ENCODE measurements at places on chromosomes 1 and 21.

DNA sequence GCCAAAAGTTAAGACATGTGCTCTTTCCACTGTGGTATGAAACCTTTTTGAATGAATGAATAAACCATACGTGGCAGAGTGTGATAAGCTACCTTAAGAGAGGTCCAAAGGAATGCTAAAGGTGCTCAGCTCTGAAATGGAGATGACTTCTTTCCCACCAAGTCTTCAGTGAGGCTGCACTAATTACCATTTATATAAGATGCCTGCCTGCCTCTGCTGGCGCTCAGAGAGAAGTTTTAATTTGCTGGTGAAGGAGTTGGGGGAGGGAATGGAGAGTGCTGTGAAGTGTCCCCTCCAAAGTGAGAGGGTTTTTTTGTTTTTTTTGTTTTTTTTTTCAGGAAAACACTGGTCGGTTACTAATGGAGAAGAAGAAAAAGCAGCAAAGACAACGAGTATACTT, 559.0 kb downstream of the OMA1 start:
- DNase-seq: no peak

DNA sequence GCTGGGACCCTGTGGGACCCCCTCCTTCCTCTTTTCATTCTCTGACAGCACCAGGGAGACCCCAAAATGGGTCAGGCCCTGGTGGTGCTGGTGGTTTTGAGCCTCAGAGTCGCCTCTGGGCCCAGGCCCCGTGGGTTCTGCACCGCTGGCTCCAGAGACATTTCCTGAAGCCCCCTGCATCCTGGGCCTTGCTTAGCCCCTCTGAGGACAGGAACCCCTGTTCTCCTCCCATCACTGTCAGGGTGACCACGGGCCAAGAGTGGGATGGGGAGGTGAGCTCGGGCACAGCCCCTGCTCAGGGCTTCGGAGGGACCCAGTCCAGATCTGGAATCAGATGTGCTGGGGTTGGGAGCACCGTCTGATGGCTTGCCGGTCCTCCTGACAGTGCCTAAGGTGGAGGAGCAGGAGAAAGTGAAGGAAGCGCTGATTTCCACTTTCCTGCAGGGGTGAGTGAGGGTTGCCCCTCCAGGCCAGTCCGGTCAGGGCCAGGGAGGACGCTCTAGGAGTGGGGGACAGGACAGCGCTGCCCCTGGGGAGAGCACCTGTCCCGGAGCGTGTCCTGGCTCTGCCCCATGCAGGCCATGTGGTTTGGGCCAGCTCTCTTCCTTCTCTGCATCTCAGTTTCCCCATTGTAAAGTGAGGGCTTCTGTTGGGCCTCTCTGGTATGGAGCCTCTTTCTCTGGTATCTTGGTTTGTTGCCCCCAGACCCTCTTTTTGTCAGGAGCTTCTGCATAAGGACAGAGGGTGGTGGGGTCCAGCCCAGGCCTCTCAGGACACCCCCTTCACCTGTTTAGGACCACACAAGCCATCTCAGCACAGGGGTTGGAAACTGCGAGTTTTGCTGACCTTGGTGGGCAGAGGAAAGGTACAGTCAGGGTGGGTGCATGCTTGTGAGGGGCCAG, 71.0 kb downstream of the TRIM11 start:
- no peak for DNase-seq

DNA sequence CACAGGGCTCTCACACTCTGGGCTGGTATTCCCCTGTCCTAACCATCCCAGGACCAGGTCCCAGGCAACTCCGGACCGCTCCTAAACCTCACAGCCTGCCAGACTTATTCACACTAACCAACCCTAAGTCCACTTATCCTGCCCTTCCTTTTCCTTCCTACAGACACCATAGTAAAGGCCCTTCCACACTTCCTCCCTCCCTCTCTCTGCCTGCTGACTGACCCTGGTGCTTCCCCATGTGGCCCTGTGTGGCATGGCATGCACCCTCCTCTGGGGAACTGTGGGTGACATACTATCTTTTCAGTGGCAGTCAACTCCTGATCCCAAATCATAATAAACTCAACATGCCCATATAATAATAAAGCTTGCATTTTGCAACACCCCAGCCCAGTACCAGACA, 155.1 kb upstream of the DNAH14 start:
- no peak for DNase-seq

DNA sequence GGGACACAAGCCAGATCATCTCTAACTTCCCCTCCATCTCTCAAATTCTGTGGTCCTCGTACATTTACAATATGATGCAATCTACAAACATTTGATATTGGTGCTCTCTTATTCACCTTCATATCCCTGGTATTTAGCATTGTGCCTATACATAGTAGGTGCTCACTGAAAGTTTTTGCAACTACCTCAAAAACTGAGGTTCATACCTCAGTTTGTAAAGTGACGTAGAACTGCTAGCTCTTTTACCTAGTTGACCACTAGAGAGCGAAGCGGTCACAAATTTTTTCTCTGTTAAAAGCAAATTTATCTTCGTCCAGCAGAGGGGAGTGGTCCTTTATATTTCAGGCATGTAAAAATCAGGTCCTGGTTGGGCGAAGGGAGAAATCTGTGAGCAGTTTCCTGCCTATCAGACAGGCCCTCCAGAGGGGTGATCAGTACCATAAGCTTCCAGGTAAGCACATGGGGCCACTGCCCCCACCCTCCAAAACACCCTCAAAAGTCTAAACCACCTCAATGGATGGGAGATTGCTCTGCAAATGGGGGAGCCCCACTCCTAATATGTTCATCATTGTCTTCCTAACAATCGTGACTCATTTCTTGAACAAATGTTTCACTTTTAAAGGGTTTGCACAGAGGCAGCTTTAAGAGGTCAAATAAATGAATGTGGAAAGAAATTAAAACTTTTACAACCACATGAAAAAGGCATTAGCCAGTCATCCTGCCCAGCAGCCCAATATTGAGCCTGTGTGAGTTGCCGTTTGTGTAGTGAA, 10.6 kb upstream of the HLCS start:
- DNase-seq: peak; percentile 51

GRCh38 chr1:1550591-1551432, 10.4 kb upstream of the TMEM240 start:
- no peak for DNase-seq

DNA sequence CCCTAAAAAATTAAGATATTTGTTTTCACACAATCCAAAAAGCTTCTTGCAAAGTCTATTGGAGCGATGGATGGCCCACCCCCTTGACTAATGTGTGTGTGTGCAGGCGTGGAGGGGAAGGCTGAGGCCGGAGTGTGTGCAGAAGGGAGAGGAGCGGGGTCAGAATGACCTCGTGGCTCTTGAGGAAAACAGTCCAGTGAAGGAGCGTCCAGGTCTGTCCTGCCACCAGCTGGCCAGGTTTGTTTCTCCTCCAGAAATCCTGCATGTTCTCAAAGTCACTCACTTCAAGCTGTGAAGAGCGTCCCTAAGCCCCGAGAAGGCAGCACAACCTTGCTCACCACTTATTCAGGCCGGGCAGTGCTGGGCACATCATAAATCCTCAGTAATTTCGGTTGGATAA, 69.5 kb upstream of the SSX2IP start:
- DNase-seq: no peak

DNA sequence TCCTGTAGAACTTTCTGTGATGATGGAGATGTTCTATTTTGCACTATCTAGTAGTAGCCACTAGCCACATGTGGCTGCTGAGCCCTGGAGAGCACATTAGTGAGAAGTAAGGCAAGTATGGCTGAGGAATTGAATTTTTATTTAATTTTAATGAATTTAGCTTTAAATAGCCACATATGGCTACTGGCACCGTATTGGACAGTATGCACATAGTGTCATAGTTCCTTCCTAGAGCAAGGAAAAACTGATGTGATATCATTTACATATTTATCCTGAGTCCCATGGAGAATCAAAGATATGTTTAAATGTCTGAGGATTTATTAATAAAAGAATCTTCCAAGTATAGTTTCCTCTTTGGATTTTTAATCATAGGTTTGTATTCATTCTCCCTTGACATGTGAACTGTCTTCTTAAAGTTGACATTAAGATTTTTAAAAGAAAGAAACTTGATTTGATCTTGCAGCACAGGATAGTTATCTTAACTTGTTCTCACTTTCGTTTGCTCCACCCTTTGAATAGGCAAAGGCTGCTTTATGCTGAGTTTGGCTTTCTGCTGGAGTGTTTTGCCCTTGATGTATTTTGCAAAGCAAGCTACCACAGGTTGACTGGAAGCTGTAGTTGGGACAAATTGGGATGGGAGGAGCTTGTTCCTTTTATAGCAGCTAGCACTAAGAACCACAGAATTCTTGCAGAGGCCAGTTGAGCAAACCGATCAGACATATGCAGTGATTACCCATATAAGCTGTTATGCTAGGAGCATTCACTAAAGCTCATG, 129.7 kb downstream of the VPS13D start:
- no peak for DNase-seq

DNA sequence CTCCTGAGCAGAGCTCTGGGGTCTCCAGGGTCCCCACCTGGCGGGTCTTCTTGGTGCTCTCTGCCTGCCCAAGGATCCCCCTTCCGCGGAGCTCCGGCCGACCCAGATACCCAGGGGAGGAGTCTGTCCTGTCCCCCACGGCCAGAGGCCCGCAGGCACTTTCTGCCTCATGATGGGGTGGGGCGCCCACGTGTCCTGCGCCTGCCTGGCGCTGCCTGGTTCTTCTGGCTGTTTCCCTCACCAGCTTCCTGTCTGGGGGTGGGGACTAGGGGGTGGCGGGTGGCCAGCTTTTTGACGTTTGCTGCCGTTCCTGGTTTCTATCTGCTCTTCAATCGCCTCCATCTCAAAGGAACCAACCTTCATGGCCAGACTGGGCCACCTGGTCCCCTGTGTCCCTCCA, 313.3 kb upstream of the VAMP3 start:
- no peak for DNase-seq

DNA sequence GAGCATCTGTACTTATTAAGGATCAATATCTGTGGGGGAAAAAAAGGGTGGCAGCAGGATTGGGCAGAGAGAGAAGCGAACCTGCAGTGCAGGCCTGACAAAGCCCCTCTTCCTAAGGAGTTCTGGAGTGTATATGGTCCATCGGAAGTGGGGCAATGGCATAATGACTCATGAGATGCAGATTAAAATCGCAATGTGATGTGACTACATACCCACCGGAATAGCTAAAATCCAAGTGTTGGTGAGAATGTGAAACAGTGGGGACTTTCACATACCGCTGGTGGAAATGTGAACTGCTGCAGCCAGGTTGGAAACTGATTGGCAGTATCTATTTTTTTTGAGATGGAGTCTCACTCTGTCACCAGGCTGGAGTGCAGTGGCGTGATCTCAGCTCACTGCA, 8.2 kb upstream of the CREG1 start:
- no peak for DNase-seq
